NCI-H1417 (cell line): ENCODE measurements at places on chromosomes 3 and 15.

- no peak for DNase-seq
These were observed 19.2 kb upstream of the MFGE8 start for GRCh38 chr15:88932271-88932874.

GRCh38 chr3:46359733-46360493 is 6.0 kb downstream of the CCR2 start:
- peak; percentile 90 for DNase-seq

- DNase-seq: no peak
These were observed 295.6 kb upstream of the RASGRP1 start for GRCh38 chr15:38860253-38860652.

GRCh38 chr3:99866261-99866761 is 48.6 kb downstream of the CMSS1 start:
- DNase-seq: peak; percentile 68

- no peak for DNase-seq
These were observed 39.3 kb upstream of the INSYN1 start for GRCh38 chr15:73792415-73792814.

DNA sequence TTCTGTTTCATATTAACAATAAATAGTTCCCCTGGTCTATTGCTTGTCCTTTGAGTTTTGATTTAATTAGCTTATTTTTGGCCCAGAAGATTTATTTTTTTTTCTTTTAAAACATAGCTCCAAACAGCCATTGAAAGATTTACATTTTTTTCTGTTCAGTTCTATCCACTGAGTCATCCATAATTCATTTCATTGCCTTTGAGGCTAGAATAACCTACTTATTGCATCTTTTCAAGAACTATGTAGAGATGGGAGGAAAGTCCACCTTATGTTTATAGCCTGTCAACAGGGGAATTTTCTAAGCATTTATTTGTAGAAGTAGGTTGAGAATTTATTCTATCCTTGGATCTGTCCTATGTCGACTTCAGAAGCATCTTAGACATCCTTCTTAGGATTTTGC is 53.4 kb upstream of the CHD2 start:
- no peak for DNase-seq

GRCh38 chr3:97712919-97713318 is 51.6 kb upstream of the ARL6 start:
- DNase-seq: no peak

DNA sequence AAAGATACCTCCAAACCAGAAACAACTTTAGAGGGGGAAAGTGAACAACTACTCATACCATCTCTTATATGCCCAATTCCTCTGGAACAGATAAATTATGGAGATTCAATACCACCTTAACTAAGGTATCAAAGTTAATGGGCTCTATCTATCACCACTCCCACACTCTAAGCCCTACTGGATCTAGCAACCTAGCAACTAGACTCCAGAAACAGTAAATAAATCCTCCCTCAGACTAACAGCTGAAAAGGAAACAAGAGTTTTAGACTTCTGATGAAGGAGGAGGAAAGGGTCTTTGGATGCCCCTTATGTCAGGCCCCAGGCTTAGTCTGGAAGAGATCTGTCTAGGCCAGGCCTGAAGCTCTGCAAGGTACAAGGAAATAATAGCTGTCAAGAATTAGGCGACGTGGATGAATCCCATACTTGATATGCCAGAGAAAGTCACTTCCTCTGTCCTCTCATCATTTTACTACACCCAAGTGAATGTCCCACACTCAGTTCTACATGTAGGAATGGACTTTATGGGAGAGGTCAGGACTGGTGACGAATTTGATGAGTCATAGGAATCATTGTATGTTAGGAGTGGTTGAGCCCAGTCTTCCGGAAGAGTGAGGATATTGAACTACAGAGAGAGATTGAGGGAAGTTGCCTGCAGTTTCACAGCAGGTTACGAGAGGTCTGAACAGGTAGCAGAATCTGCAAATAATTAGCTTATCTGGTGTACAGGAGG is 113.8 kb downstream of the AKAP13 start:
- DNase-seq: peak; percentile 52

DNA sequence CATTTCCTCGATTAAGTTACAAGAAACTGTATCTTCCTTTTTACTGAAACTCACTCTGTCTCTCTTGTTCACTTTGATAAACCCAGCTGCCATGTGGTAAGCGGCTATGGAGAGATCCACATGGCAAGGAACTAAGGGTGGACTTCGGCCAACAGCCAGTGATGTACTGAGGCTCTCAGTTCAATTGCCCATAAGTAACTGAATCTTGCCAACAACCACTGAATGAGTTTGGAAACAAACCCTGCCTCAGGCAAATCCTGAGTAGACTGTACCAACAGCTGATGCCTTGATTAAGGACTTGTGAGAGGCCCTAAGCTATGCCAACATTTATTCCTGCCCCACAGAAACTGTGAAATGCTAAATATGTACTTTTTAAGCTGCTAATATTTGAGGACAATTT is 433.5 kb downstream of the PLOD2 start:
- no peak for DNase-seq

GRCh38 chr3:133461291-133461690 is 61.4 kb downstream of the BFSP2 start:
- DNase-seq: no peak

DNA sequence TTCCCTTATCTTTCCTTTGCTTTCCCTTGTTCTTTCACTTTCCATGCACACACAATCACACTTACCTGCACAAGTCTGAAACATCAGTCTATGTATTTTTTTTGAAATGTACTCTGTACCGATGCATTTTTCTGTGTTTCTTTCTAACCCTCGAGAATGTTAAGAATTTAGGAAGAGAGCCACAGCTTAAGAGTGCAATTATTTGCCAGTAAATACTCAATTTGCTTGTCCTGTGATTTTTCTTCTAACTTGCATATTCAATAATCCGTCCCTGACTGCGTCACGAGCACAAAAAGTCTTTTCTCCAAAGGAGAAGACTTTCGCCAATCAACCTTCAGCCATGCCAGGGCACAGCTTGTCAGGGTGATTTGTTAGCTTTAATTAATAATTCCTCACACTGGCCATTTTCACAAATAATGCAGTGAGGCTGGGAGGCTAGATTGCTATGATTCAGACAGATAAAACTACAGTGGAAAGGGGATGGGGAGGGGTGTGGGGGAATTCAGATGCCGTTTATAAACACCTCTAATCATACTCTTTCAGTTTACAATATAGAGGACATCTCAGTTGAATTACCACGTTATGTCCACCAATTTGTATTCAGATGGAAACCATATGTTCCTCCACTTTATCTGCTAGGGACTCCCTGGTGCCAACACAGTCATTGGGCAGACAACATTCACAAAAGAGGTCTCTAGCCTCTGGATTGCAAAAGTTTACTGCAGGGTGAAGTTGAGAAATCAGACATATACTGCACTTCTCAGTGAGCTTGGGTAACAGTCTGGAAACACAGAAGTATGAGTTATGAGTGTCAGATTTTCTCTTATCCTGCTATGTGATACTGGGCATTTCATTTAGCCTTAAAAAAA is 388.0 kb downstream of the ZBTB20 start:
- DNase-seq: no peak

- no peak for DNase-seq
These were observed 153.8 kb downstream of the ADAM10 start for GRCh38 chr15:58595516-58596263.

DNA sequence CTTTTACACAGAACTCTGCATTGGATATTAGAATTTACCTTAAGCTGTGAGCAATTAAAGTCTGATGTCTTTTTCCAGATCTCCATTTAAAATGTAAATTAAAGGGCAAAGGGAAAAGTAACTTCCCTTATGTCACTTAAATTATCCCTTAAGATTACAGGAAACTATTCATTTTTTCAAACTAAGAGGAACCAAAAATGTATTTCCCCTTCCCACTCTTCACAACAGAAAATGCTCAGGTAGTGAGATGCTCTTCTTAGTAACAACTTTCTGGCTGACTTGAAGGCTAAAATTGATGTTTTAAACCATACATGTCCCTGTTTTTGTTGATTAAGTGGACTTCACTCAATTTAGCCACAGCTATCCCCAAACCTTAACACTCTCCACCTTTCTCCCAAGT is 17.6 kb downstream of the RSL24D1 start:
- no peak for DNase-seq

- no peak for DNase-seq
These were observed 468.6 kb downstream of the CNTN6 start for GRCh38 chr3:1561427-1561826.

GRCh38 chr3:9690451-9691450 is 12.9 kb upstream of the CPNE9 start:
- no peak for DNase-seq

- no peak for DNase-seq
These were observed 1087.4 kb downstream of the AGBL1 start for GRCh38 chr15:87167055-87167454.

DNA sequence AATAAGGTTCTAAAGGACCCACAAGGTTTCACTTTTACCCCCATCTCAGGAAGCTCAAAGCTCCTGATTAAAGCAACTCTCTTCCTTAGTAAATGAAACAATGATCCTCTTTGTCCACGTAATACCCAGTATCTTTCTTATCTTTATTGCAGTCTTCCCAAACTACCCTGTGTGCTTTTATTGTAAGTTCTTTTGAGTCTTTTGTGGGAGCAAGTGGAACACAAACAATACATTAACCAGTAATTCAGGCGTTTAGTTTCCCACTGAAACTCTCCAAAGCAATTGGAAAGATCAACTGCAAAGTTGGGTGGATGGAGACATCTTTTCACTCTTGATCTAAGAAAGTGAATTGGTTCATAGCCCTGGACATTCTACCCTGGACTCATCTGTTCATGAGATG is 240.0 kb downstream of the ZNF621 start:
- DNase-seq: no peak

DNA sequence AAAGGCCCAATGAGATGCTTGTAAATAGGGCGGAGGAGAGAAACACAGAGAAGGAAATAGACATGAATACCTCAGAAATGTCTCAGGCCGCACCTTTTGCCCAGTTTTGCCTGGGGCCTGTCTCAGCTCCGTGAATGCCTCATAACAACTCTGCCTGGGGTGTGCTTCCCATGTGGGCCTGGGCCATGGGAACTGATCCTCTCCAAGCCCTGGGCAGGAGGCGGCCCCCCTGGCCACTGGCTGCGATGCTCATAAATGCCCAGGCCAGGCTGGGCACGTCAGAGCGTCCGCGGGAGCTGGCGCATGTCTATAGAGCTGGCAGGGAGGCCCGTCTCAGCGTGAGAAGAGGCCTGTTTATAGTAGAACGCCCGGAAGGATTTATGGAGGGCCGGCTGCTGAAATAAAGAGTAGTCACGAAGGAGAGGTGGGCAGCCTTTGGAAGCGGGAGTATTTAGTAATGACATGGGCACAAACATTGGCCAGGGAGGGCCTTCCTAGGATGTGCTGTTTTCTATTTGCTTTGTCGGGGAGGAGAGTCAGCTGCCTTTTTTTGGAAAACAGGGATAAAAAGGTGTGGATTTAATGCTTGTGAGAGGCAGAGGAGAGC is 85.9 kb upstream of the IGF1R start:
- DNase-seq: peak; percentile 11

DNA sequence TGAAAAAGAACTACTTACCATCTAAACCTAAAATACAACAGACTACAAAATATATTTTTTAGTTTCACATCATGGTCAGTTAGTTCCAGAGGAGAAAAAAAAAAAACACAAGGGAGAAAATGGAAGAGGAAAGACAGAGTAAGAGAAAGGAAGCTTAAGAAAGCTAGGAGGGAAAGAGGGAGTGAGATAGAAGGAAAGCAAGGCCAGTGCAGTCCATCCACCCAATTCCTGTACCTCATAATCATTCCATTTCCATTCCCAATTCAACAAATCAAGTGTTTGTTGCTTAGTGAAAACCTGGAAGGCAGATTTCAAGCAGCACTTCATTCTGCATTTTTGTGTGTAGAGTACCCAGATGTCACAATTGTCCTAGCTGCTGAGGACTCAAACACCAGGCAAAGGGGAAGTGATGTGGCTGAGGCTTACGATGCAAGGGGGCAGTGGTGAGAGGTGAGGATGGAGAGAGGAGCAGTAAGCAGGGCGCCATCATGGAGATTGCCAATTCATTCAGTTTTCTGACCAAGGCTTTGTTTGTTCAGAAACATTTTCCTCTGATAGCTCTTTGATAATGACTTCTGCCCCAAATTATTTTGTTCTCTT is 83.6 kb upstream of the GSK3B start:
- DNase-seq: no peak

- DNase-seq: peak; percentile 34
These were observed 897 bp downstream of the RAD54L2 start for GRCh38 chr3:51539291-51539941.

GRCh38 chr15:71003319-71003718 is 110.7 kb downstream of the LRRC49 start:
- DNase-seq: no peak

- DNase-seq: no peak
These were observed 6.5 kb downstream of the CHST13 start for GRCh38 chr3:126530171-126531050.

GRCh38 chr3:197031315-197032285 is 2.0 kb upstream of the MELTF start:
- DNase-seq: no peak

- no peak for DNase-seq
These were observed 208.1 kb upstream of the UMPS start for GRCh38 chr3:124522082-124522625.

DNA sequence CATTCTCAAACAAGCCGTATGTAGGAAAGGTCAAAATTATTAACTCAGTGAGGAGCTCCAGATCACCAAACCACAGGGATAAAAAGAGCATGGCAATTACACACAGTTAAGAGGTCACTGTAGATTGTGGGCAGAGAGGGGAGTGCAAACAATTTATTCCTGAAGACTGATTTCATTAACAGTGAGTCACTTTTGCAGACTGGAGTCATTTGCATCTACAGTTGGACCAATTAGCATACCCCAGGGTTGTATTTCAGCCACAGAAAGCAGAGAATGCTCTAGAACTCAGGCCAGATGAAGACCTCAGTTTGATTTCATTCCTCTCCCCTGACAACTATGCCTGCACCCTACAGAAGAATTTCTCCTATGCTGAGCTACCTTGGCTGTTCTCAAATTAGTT is 40.1 kb downstream of the SETMAR start:
- no peak for DNase-seq

DNA sequence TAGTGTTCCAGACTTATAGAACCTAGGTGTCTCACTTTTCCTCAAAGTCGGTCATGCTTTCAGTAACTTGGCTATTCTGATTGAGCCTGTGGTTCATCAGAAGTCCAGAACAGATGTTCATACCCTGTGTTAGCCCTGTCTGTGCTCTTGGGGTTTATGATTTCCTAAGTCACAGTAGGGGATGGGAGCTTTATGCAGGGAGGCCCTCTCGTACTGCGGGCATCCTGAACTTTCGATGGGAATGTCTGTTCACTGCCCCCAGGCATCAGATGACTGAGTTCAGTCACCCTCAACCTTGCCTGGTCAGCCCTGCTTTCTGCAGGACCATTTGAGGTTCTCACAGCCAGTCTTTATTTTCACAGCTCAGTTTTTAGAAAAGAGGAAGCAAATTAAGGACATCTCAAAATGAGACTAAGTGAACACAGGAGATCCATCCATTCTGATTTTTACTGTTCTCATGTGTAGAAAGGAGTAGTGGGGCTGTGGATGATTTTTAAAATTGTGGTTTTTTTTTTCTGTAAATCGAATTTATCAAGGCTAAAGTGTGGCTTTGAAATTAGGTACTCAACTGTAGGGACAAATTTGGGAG is 71.3 kb downstream of the CMTM8 start:
- no peak for DNase-seq
